ENCODE measurements at places on chromosomes 4 and X. TPM values are rescaled to one million over a fixed set of nuclear protein-coding genes. Genes with fewer than 3 reads are reported as not detected.

BRS3 gene
- polyA plus RNA-seq: not detected

GPR82 gene
- polyA plus RNA-seq: 0.25 TPM

FGG gene
- 0.20 TPM for polyA plus RNA-seq

TCEAL4 gene
- polyA plus RNA-seq: 247 TPM
